ENCODE measurements at places on chromosomes 7 and 10. TPM values are rescaled to one million over a fixed set of nuclear protein-coding genes. Genes with fewer than 3 reads are reported as not detected.
A peak's percentile ranks its signal among the peaks of the same experiment; 100 is the strongest.

DNA sequence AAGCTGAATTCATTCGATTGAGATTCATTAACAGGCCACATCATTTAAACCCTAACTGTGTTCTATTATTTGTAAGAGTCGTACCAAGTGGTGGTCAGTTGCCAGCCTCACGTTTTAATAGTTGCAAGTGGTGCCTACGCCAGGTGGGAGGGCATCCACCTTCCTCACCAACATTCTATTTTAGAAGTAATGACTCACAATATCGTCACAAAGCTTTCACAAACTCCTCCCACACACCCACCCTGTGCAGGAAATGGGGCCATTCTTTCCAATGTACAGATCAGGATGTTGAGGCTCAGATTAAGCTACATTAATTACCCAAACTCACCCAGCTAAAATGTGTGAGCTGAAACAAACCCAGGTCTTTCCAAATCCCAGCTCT lies 77.3 kb upstream of the SAMD8 start:
- H3K4me1 ChIP-seq = no peaks in the 10 kb centered on the region
- H3K27me3 ChIP-seq = no peaks in the 10 kb centered on the region
- no peak for DNase-seq
- H3K27ac ChIP-seq = no peak overlapping the region
- no peak overlapping the region for H3K4me3 ChIP-seq

- peaks cover 15% of the 10 kb centered on the region for H3K4me1 ChIP-seq
- DNase-seq = no peak
- peaks cover under 1% of the 10 kb centered on the region for H3K36me3 ChIP-seq
- no peak overlapping the region for H3K27ac ChIP-seq
- H3K4me3 ChIP-seq = no peak overlapping the region
Measured at GRCh38 chr10:127303105-127303504, 106.7 kb upstream of the INSYN2A start.

CARD11 gene
- 43.1 TPM for total RNA-seq

DNA sequence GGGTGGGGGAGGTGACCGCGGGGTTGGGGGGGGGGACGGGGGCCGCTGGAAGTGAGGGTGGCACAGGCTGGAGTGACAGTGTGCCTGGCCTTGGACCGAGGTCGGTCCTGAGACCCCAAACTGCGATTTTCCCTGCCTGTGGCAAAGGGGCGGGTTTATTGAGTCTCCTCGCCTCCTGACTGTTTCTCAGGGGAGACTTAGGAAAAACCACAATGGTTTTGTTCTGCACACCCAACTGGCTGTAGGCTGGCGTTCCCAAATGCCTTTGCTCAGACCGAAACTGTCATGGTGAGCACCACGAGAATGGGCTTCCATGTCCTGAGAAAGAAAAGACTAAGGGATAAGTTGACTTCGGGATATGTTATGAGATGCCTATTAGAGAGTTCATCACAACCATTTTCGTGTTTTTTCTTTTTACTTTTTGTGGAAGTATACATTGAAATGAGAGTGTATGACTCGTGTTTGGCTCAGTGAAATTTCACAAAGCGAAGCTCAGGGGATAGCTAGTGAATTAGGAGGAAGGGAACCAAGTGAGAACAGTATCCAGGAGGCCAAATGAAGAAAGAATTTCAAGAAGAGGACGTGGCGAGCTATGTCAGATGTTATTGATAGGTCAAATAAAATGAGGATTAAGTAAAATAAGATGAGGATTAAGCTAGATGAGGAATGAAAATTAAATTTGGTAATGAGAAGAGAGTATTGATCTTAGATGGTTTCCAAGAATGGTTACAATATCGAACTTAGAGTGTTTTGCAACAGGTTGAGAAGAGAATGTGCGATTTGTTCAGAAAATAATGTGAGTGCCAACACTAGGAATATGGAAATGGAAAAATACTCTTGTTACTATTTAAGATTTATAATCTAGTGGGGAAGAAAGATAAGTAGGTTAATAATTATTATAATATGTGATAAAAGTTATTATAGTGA lies 918 bp downstream of the NET1 start:
- no peak overlapping the region for H3K27ac ChIP-seq
- H3K27me3 ChIP-seq = peaks cover 8% of the 10 kb centered on the region
- H3K4me3 ChIP-seq = no peak overlapping the region
- H3K36me3 ChIP-seq = peaks cover 17% of the 10 kb centered on the region
- DNase-seq = no peak

GRCh38 chr10:22666287-22667092 lies 47.9 kb downstream of the PIP4K2A start:
- no peak for DNase-seq
- H3K4me1 ChIP-seq = peaks cover 16% of the 10 kb centered on the region
- H3K4me3 ChIP-seq = peak overlapping the region; percentile 22

TMEM196 gene
- total RNA-seq = 0.68 TPM

GRCh38 chr10:3333426-3333825 lies 160.8 kb upstream of the PITRM1 start:
- DNase-seq = no peak
- no peak overlapping the region for H3K4me3 ChIP-seq
- no peaks in the 10 kb centered on the region for H3K36me3 ChIP-seq

DNA sequence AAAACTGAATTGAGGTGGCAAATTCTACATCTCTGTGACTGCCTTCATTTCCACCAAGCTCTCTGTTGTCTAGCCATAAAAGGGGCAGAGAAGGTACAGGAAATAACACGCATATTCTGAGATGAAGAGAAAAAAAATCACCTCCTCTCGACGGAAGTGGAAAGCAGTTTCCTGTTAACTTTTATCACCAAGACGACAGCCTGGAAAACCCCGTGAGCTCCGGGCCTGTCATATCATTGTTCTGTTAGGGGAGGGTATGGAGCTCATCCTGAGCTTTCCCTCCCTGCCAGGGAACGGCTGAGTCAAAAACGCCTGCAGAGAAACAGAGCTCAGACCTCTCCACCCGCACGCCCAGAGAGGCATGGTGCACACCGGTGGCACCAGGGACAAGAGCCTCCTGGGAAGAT lies 200.3 kb downstream of the PRPF18 start:
- no peaks in the 10 kb centered on the region for H3K36me3 ChIP-seq
- H3K27ac ChIP-seq = no peak overlapping the region
- DNase-seq = no peak
- H3K4me1 ChIP-seq = peaks cover 15% of the 10 kb centered on the region

GIMAP6 gene
- not detected for total RNA-seq

SHH gene
- 28.3 TPM for total RNA-seq

TMEM176B gene
- total RNA-seq = 98.5 TPM

PRPS1L1 gene
- not detected for total RNA-seq

ENTPD7 gene
- 22.9 TPM for total RNA-seq

DNA sequence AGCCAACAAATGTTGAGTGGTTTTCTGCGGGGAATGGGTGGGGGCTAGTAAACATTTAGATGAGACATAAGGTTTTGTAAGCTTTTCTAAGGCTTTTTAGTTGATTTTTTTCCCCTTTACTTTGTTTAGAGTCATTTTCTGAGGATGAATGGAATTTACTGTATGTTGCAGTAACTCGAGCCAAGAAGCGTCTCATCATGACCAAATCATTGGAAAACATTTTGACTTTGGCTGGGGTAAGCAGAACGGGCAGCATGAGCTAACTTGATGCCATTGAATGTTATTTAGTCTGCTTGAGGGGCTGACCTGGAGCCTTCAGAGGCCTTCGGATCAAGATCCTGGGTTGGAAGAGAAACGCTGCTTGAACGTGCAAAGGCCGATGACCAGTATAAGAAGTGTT lies 37.3 kb downstream of the FBH1 start:
- no peak for DNase-seq
- no peaks in the 10 kb centered on the region for H3K27me3 ChIP-seq
- peaks cover 40% of the 10 kb centered on the region for H3K36me3 ChIP-seq
- no peak overlapping the region for H3K4me3 ChIP-seq
- no peak overlapping the region for H3K27ac ChIP-seq

DNA sequence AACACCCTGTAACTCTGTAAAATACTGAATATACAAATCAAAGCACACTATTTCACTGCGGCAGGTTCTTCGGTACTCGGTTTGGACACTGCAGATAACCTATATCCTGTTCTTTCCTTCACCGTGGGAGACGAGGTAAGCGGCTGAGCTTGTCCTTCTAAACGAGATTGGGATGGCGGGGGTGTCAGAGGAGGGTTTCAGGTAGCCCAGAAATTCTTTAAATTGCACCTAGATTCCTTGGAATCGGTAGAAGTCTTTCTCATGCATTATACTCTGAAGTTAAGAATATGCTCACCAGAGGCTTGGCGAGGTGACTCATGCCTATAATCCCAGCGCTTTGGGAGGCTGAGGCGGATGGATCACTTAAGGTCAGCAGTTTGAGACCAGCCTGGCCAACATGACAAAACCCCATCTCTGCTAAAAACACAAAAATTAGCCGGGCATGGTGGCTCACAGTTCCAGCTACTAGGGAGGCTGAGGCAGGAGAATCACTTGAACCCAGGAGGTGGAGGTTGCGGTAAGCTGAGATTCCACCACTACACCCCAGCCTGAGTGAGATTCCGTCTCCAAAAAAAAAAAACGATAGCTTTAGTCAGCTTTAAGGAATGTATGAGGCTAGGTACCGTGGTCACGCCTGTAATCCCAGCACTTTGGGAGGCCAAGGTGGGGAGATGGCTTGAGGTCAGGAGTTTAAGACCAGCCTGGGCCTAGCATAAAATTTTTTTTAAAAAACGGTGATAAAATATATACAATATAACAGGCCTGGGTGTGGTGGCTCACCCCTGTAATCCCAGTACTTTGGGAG lies 10.1 kb upstream of the LAT2 start:
- H3K27ac ChIP-seq = peak overlapping the region; percentile 16
- peaks cover 10% of the 10 kb centered on the region for H3K27me3 ChIP-seq
- peaks cover 9% of the 10 kb centered on the region for H3K36me3 ChIP-seq
- DNase-seq = no peak

SPDYE8 gene
- total RNA-seq = not detected

GRCh38 chr7:132009778-132010177 lies 453.4 kb upstream of the PODXL start:
- no peaks in the 10 kb centered on the region for H3K36me3 ChIP-seq
- no peak overlapping the region for H3K27ac ChIP-seq
- no peaks in the 10 kb centered on the region for H3K4me1 ChIP-seq
- DNase-seq = no peak

CFTR gene
- total RNA-seq = 11.0 TPM

DNA sequence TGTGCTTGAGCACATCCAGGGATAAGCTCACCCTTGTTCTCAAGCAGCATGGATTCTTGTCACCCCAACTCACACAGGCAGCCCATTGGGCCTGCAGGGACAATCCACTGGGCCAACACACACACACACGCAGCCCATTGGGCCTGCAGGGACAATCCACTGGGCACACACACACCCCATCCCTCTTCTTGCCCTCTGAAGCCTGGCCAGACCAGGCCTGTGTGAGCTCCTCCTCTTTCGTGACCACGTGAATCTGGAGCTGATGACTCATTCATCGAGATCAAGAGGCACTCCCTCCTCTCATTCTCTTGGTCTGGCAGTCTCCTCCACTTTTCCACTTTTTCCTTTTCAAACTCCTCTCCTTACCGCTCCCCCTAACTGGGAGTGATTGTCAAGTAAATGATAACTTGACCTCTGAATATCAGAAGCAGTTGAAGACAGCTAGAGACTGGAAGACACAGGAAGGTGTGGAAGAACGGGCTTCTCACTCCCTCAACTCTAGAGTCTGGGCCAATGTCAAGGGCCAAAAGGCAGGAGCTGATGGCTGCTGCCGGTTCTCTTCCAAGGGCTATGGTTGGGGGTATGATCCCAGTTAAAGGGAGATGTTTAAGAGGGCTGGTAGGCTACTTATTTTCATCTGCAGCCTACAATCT lies 89.7 kb downstream of the HIPK2 start:
- peaks cover 19% of the 10 kb centered on the region for H3K4me1 ChIP-seq
- no peak overlapping the region for H3K4me3 ChIP-seq
- H3K27ac ChIP-seq = no peak overlapping the region
- no peak for DNase-seq

Data from type B pancreatic cell (in vitro differentiated cells).